NCI-H1436 (cell line): ENCODE measurements at places on chromosomes 11 and 22.

GRCh38 chr11:130208241-130209127, 48.9 kb downstream of the ST14 start:
- no peak for DNase-seq

DNA sequence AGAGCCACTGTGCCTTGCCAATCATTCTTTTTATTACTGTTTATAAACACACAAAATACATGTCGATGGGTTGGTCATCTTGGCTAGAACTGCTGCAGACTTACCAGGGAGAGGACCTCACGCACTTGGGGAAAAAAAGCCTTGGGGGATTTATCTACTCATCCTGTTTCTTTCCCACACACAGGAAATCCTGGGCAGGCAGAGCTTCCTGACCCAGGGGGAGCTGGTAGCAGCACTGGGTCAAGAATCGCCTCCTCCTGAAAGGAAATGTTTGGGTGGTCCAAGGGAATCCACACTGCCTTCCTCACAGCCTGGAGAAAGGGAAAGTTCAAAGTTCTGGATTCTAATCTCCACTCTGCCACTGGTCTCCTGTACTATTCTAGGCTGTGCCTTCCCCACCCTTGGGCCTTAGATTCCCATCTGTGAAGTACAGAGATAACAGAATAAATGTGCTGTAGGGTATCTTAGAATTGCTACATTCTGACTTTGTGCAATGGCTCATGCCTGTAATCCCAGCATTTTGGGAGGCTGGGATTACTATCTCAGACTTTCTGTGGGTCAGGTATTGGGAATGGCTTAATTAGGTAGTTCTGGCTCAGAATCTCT, 31.2 kb upstream of the SMTN start:
- no peak for DNase-seq

GRCh38 chr11:85040166-85040565, 587.0 kb downstream of the DLG2 start:
- DNase-seq, result no peak

DNA sequence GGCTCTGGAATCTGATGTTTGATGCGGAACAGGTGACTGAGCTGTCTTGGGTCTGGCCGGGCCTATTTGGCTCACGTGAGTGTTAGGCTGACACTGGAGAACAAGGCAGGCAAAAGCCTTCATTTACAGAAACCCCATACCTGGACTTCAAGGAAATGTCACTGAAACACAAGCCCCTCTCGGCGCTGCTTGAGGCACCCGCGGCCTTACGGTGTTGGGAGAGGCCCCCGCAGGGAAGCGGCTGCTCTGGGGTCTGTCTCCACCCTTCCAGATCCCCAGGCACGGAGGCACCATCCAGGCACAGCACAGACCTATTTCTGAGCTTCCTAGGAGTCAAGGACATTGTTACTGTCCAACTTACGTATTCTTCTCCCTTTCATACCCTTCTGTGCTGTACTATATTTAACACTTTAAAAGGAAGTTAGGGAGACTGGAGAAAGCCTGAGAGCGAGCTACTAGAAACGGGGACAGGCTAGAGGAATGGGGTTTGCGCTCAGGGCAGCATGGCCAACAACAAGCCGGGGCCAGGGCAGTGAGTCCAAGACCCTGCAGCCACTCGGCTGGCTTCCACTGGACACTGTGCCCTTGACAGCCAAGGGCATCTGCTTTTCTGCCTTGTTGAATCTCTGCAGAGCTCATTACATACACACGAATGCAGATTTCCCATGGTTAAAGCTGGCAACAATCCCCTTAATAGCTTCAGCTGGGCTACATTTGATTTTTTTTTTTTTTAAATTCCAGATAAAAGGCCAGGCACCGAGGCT, 23.8 kb downstream of the DRD4 start:
- no peak for DNase-seq

DNA sequence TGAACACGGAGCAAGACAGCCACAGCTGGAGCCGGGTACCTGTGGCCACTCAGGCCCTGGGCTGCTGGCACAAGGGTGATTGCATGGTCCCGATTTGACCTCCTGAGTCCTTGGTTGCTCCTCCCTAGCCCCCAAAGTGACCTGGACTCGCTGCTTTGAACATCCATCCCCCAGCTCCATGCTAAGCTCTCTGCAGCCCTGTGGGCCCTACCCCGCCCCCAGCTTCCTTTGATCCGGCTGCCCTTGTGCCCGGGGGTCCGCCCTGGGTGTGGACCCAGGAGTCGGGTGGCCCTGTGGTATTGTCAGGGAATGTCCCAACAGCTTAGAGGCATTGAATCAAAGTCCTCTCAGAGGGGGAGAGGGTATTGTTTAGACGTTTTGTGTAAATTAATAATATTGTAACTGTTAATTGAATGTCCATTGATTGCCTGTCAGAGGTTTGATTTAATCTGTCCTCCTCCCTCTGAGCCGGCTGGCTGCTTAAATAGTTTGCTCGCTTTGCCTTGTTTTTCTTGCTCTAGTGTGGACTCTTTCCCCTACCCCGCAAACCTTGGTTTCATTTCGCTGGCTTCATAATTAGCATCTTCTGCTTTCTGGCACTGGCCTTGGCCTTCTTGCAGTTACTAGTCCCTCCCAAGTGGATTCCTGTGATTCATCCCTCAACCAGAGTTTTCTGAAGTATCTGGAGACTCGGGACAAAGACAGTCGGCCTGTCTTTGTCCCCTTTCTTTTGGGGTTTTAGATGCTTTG, 20.7 kb downstream of the GRIK4 start:
- no peak for DNase-seq

DNA sequence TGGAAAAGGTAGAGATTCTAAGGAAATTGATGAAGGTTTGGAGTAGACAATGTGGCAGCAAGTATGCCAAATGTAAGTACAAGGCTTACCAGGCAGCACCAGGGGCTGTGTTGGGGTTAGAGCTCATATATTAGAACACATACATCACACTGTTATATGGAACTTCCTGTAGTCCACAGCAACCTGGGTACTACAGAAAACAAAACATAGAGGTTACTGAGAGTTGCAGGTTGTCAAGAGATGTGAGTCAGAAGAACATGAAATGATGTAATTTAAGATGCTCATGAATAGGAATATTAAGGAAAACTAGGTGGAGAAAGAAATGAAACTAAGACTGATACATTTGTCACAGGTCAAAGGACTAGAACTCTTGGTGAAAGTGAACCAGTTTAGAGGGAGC, 22.0 kb downstream of the FAT3 start:
- no peak for DNase-seq

GRCh38 chr11:44950031-44950624, 555 bp downstream of the TP53I11 start:
- no peak for DNase-seq

GRCh38 chr11:706439-706956, 467 bp downstream of the EPS8L2 start:
- no peak for DNase-seq
